ENCODE measurements at places on chromosomes 2 and 18.

DNA sequence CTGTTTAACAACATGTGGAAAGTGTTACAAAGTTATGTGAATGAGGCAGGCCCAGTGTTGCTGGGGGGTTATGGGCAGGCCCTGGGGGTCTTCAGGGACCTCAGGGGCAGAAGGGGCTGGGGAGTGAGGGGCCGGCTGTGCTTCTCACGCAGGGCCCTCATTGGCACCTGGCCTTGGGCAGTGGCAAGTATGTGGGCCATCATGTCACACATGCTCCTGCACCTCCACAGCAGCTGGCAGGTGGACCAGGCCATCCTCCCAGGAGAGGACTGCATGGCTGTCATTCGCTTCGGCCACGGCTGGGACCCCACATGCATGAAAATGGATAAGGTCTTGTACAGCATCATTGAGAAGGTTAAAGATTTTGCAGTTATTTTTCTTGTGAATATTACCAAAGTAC lies 47.4 kb downstream of the ZNF385B start:
- H3K4me3 ChIP-seq: no peak overlapping the region
- no peaks in the 10 kb centered on the region for H3K27me3 ChIP-seq
- H3K36me3 ChIP-seq: no peaks in the 10 kb centered on the region
- DNase-seq: no peak
- H3K27ac ChIP-seq: no peak overlapping the region
- no peaks in the 10 kb centered on the region for H3K4me1 ChIP-seq

DNA sequence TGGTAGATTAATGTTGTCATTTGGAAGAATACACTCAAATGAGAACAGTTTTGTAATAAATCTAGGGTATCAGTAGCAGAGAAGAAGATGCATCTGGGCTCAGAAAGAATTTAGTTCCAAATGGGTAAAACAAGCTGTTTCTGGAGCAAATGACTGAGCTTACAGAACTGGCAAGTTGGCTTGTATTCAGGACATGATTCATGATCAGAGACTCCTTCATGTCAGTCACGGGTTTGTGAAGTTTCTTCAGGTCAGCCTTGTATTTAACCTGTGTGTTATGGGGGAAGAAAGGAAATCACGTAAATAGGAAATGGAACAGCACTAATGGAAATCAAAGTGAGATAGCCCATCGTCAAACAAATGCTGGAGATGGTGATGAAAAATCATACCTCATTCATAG lies 109.1 kb downstream of the RIF1 start:
- no peaks in the 10 kb centered on the region for H3K4me1 ChIP-seq
- no peak overlapping the region for H3K4me3 ChIP-seq
- DNase-seq: no peak
- H3K27ac ChIP-seq: no peak overlapping the region
- no peaks in the 10 kb centered on the region for H3K36me3 ChIP-seq

DNA sequence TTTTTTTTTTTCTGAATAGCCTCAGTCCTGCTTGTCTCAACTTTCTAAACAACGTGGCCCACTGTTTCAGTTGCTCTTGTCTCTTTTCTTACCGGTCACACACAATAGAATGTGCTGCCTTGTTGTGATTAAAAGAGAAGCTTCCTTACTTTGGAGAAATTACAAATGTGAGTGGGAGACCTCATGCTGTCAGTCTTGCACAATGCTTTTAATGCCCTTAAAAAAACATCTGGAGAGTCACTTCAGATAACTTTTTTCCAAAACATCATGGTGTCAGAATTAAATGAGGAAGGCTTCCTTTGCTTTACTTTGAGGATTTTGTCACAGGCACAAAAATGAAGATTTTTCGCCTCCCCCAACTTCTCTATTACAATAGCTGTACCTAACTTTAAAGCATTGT lies 37.7 kb downstream of the LHCGR start:
- H3K27ac ChIP-seq: no peak overlapping the region
- no peak overlapping the region for H3K4me3 ChIP-seq
- H3K4me1 ChIP-seq: peaks cover 19% of the 10 kb centered on the region
- H3K36me3 ChIP-seq: no peaks in the 10 kb centered on the region
- no peaks in the 10 kb centered on the region for H3K27me3 ChIP-seq
- DNase-seq: no peak

- H3K4me3 ChIP-seq: no peak overlapping the region
- H3K4me1 ChIP-seq: no peaks in the 10 kb centered on the region
- H3K36me3 ChIP-seq: no peaks in the 10 kb centered on the region
- DNase-seq: no peak
Observed at GRCh38 chr18:38241216-38241615, 675.6 kb upstream of the CELF4 start.

- no peak overlapping the region for H3K27ac ChIP-seq
- H3K4me1 ChIP-seq: no peaks in the 10 kb centered on the region
- DNase-seq: no peak
- no peak overlapping the region for H3K4me3 ChIP-seq
Observed at GRCh38 chr2:58073751-58074150, 27.1 kb downstream of the VRK2 start.

DNA sequence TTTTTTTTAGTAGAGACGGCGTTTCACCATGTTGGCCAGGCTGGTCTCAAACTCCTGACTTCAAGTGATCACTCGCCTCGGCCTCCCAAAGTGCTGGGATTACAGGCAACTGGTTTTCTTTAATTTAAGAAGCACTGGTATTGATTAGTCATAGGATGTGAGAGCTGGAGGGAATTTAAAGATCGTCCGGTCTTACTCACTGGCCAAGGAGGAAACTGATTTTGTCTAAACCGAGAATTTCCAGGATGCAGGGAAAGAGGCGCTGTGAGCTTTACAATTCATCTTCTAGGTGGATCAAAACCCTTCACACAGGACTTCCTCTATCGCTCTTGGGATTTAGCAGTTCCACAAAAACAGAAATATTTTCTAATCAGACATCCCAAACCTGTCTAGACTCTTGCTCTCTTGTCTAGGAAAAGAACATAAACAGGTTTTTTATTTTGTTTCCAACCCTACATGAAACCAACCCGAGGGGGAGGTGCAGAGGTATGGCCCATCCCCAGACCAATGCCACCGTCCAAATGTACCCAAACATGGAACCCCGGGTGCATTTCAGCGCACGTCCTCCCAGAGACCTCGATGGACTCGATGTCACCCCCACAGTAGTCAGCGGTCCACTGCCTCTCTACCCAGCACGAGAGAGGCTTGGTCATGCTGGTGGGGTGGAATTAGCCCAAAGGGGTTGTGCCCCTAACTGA lies 12.5 kb upstream of the TUBB6 start:
- H3K27ac ChIP-seq: no peak overlapping the region
- no peaks in the 10 kb centered on the region for H3K27me3 ChIP-seq
- H3K4me3 ChIP-seq: no peak overlapping the region
- no peaks in the 10 kb centered on the region for H3K4me1 ChIP-seq
- no peaks in the 10 kb centered on the region for H3K36me3 ChIP-seq

- peaks cover 3% of the 10 kb centered on the region for H3K4me1 ChIP-seq
- H3K27me3 ChIP-seq: no peaks in the 10 kb centered on the region
- no peaks in the 10 kb centered on the region for H3K36me3 ChIP-seq
- no peak overlapping the region for H3K27ac ChIP-seq
Observed at GRCh38 chr18:21593540-21594257, 6.8 kb downstream of the ESCO1 start.

DNA sequence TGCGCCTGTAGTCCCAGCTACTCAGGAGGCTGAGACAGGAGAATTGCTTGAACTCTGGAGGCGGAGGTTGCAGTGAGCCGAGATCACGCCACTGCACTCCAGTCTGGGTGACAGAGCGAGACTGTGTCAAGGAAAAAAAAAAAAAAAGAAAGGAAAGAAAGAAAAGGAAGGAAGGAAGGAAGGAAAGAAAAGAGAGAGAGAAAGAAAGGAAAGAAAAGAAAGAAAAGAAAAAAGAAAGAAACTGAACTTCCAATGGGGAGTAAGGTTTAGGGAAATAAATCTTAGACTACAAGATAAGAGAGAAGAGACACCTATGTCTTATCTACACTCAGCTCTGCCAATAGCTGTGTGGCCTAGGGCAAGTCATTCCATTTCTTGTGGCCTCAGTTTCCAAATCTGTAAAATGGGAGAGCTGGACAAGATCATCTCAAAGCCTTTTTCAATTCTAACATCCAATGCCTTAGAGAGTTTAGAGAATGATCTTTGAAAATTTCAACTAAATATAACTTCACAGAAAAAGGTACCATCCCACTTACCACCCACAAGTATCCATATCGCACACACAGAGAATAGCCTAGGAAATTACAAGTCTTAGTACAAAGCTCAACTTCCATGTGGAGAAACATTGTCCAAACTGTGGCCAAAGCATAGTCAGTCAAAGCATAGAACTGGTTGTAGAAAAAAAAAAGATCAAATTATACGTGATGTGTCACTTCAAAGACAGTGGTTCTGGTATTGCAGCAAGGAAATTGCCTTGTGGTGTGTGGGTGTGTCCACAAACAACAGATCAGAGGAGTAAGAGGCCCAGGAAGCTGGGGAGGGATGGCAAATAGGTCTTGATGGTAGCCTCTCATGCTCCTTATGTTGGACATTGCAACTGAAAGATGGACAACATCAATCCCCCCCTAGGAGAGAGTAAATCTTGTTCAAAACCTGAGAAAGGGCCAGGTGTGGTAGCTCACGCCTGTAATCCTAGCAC lies 42.4 kb downstream of the SLC14A2 start:
- DNase-seq: no peak
- no peaks in the 10 kb centered on the region for H3K27me3 ChIP-seq
- H3K27ac ChIP-seq: no peak overlapping the region
- no peaks in the 10 kb centered on the region for H3K4me1 ChIP-seq

Data from esophagus squamous epithelium (tissue), 5 donors.